ENCODE measurements at places on chromosomes 6 and 20.

DNA sequence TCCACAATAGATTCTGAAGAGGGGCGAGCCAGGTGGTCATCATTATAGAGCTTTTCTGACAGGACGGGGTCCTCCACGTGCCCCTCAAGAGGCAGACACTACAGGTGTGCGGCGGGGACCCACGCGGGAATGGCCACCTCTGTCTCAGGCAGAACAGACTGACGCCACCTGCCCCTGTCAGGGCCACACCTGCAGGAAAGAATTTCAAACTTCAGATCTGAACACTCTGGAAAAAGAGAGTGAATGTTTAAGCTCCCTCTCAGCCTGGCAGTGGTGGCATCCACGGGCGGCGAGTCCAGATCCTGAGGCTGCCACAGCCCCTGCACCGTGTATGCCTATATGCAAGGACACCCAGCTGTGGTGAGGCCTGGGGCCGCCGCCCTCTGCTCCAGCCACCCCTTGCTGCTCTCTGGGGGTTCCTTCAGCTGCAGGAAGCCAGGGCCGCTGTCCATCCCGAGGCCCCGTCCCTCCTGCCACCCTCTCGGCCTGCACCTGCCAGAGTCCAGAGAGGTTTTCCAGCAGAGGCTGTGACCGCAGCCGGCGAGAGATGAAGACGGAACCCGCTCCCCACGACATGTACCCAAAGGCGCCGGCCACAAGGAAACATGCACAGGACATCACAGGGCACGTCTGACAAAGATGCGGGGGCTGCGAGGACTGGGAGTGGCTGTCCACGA is 234.9 kb downstream of the ERMARD start:
- no peak for DNase-seq

DNA sequence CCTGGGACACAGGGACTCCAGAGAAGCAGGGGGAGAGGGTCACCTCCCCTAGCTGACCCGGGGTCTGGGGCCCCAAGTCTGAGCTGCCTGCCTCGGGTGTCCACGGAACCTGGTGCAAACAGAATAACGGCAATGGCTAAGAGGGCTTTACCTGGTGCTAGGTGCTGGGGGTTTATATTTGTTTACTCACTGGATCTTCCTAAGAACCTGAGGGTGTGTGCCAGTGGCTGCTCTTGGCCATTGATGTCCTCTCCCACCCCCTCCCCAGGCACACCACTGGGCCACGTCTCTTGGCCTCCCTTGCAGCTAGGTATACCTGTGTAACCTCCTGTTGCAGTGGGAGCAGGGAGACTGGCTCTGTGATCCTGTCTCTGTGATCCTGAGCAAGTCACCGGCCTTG is 157.9 kb upstream of the MLN start:
- DNase-seq: no peak

GRCh38 chr20:59972037-59972801 is 14.0 kb downstream of the CDH26 start:
- no peak for DNase-seq

DNA sequence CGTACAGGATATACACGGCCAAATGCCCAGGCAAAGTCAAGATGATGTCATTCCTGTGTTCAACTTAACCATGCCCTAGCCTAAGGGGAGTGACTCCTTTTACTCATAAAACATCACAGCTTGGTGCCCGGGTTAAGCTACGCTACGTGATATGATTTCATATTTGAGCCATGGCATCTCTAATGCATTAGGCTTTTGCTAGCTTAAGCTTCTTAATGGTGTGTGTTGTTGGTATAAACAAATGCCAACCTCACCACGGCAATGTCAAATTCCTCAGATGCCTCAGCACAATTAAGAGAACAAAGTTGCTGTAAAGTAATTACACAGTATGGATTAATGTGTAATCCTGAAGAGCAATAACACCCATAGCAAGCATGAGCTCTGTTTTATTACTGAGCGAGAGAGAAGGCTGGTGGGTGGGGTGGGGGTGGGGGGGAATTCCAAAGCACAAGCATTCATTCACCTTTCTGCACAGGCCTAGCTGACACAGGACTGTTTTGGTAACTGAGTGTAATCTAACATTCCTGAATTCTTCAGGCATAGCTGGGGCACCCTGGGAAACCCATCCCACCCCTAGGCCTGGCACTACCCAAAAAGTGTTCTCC is 44.7 kb upstream of the CNKSR3 start:
- DNase-seq: no peak

GRCh38 chr6:138493413-138493812 is 5.9 kb downstream of the NHSL1 start:
- peak; percentile 22 for DNase-seq

GRCh38 chr6:168388641-168389633 is 52.0 kb upstream of the SMOC2 start:
- DNase-seq: no peak

DNA sequence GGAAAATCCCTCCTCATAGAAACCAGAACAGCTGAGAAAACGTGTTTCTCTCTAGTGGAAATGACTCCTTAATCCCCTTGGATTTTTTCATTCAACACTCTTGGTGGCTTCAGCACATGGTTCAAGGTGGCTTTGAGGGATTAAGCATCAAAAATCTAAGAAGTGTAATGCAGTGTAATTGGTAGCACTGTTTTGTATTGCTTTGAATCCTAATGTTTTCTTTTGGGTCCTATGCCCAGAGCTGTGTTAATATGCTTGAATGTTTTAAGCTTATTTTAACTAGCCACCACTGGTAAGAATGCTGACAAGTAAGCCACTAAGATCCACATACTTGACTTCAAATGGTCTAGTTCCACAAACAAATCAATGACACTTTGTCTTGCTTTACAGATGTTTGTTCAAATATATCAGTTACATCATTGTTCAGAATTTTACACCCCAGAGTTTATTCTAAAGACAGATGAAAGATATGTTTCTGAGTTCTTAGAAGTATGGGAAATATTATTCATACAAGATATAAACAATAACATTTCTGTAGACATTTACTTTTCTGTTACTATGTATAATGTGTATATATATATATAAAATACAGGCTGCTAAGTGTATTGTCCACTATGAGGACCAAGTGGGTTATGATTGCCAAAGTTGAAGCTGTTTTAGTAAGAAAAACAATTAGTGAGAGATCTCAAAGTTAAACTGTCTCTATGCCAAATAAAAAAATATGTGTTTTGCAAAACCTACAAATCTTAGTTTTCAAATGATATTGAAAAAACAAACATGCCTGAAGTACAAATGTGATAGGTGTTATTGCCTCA is 220.8 kb downstream of the OGFRL1 start:
- DNase-seq: peak; percentile 55

DNA sequence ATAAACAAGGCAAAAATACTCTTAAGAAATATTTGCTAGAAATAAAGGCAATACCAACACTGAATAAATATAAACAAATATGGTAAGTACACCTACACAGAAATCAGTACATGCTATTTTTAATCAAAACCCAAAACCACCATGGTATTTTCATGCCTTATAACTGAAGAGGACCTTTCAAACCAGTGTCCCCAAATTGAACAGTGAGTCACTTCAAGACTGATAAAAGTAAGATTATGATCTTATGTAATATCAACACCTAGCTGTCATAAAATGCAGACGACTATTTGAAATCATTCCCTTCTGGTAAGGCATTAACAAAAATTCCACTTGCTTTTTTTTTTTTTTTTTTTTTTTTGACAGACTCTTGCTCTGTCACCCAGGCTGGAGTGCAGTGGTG is 156.8 kb upstream of the RUNX2 start:
- DNase-seq: no peak

DNA sequence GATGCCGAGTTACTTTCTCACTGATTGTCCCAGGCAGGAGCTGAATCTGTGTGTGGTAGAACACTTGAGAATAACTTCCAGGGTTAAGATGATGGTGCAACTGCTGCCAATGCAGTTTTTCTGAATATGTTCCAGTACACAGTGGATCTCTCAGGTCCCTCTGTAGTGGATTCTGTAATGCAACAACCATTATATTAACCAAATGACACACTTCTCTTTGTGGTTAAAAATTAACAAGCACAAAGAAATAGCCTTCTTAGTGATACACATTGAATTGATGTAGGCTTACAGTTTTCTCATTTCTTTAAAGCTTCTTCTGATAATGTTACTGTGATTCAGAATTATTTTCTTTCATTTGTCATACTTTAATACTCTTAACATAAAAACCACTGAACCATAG is 383.8 kb downstream of the ADGRB3 start:
- no peak for DNase-seq

DNA sequence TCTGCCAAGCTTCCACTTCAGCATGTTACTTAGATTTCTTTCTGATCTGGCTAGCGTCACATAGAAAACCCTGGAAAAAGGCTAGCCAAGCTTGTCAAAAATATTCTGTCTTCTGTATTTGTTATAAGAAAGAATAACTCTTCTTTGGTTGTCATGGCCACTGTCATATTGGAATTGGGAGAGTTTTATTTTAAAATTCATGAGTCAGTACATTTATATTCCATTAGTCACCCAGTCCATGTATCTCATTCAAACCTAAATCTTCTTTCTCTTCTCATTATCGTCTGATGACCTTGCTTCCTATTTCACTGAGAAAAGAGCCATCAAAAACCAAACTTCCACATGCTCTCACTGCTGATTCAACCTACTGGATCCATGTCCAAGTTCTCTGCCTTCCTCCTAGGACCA is 65.7 kb downstream of the EPM2A start:
- DNase-seq: peak; percentile 49

DNA sequence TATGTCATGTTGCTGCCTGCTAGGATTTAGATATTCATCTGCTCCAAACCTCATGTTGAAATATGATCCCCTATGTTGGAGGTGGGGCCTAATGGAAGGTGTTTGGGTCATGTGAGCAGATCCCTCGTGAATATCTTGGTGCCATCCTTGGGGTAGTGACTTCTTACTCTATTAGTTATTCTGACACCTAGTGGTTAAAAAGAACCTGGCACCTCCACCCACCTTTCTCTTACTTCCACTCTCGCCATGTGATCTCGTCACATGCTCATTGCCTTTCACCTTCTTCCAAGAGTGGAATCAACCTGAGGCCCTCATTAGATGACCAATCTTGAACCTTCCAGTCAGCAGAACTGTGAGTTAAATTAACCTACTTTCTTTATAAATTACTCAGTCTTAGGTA is 549.4 kb upstream of the SYNCRIP start:
- no peak for DNase-seq

DNA sequence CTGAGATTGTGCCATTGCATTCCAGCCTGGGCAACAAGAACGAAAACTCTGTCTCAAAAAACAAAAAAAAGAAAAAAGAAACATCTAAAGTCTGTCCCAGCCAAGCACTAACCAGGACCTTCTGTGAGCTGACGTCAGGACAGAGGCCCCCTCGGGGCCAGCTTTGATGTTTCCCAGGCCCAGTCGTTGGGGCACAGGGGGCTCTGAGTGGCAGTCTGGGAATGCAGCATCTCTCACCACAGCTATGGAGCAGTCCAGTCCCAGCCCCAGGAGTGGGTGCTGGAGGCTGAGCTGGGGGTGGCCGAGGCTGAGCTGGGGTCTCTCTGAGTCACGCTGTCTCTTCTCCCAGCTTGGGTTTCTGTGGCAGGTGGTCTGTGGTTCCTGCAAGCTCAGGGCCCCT is 46.0 kb upstream of the SRF start:
- DNase-seq: peak; percentile 92

DNA sequence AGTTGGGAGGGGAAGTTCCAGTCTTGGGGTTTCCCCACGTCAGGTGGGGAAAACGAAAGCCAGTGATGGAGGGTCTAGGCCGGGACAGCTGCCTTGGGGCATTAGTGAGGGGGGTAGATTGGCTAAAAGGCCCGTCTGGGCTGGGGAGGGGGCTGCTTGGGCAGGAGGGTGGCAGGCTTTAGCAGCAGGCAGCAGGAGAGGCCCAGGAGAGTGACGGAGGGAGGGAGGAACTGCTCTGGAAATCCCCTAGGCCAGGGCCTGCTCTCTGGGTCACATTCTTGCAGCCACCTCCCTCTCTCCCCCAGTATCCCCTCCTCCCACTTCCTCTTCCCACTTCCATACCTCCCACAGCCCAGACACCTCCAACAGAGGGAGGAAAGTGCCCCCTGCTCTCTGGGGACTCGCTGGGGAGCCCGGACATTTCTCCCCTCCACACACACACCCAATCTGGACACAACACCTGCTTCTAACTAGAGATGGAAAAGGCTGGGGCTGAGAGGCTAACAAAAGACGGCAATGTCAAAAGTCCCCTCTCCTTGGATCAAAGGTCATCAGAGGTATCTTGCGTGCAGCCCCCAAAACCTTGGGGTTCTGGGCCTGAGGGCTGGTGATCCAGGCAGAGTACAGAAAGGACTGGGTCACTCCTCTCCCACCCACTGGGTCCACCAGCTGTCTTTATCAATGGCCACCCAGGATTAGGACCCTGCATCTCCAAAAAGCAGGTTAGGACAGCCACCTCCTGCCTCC is 1.8 kb downstream of the NFKBIE start:
- DNase-seq: peak; percentile 31

GRCh38 chr20:59123678-59124255 is 39.9 kb upstream of the ZNF831 start:
- DNase-seq: no peak

DNA sequence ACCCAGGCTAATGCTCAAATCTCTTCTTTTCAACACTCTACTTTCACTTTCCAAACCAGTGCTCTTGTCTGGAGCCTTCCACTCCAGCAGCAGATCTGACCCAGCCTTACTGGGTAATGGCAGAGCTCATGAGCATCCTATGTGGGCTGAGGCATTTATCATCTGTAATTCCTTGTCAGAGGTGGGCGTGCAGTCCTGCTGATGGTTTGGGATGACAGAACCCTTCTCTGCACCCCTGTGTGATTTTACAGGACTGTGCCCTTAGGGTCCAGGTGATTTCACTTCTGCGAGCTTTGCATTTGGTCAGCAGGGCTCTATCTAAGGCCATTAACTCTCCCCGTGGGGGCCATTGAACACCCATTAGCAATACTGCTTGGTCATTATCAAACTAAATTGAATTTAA is 55.4 kb downstream of the LAMA4 start:
- no peak for DNase-seq

- DNase-seq: peak; percentile 39
Measured at GRCh38 chr6:4388675-4389074, 253.3 kb upstream of the ECI2 start.

GRCh38 chr6:151506761-151507160 is 12.9 kb downstream of the CCDC170 start:
- no peak for DNase-seq

DNA sequence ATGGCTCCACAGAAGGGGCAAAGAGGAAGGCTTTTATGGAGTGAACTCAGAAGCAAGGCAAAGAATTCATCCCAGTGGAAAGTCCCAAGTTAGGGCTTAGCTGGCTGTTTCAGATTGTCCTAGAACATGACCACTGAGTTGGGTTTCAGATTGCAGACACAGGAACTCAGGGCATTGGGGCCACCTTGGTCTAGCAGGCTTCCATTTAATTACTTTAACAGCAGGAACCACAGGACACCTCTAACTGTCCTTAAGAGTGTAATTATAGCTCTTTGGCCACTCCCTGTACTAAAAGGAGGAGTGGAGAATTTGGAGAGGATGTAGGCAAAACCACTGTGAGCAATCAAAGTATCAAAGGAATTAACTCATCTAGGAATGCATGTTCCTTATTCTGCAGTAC is 150.6 kb upstream of the AGPAT4 start:
- no peak for DNase-seq

Measured in fibroblast of villous mesenchyme (primary cell).